ENCODE measurements at places on chromosomes 2 and 18. TPM values are rescaled to one million over a fixed set of nuclear protein-coding genes. Genes with fewer than 3 reads are reported as not detected.

Gene ALLC
- total RNA-seq, result not detected

Gene C1QL2
- total RNA-seq, result not detected

Gene EHD3
- total RNA-seq, result 5.2 TPM

Gene CCDC74B
- 0.94 TPM for total RNA-seq

Gene ALPP
- not detected for total RNA-seq

All from bladder microvascular endothelial cell (primary cell).